ENCODE measurements at places on chromosomes 2 and 18. TPM values are rescaled to one million over a fixed set of nuclear protein-coding genes. Genes with fewer than 3 reads are reported as not detected.

RIT2 gene
- not detected for total RNA-seq

LTBP1 gene
- 63.7 TPM for total RNA-seq

ANO7 gene
- total RNA-seq: 0.41 TPM

RAB12 gene
- 75.3 TPM for total RNA-seq

IL1F10 gene
- total RNA-seq: not detected

ACSL3 gene
- total RNA-seq: 44.0 TPM

CHRNA1 gene
- not detected for total RNA-seq

RALBP1 gene
- total RNA-seq: 68.1 TPM

FAM98A gene
- 20.9 TPM for total RNA-seq

FEV gene
- not detected for total RNA-seq

DNA sequence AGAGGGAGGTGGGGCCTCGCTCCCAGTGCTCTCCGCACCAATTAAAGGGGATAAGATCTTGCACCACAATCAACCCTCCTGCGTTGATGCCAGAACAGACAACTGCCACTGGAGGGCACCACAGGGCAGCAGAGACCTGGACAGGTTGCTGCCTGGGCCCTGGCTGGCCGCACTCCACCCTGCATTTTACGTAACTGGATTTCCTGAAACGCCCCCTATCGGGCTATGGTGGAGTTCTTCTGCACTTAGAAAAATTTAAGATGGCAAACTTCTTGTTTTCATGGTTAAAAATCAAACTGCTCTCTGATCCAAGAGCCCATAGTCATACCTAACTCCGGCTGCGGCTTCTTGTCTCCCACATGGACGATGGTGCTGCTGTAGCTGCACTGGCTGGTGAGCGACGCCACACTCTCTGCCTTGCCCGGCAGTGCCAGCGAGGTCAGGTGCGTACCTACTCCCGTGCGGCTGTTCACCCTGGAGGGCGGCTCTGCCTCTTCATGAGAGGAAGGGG, 16.8 kb upstream of the HES6 start:
- no peak overlapping the region for H3K27ac ChIP-seq
- peaks cover 4% of the 10 kb centered on the region for H3K4me1 ChIP-seq
- H3K4me3 ChIP-seq: no peak overlapping the region
- no peaks in the 10 kb centered on the region for H3K27me3 ChIP-seq
- DNase-seq: peak; percentile 71

GRCh38 chr2:109345091-109345490, 216.1 kb downstream of the SH3RF3 start:
- peaks cover 16% of the 10 kb centered on the region for H3K4me1 ChIP-seq
- no peaks in the 10 kb centered on the region for H3K36me3 ChIP-seq
- H3K4me3 ChIP-seq: no peak overlapping the region

DNA sequence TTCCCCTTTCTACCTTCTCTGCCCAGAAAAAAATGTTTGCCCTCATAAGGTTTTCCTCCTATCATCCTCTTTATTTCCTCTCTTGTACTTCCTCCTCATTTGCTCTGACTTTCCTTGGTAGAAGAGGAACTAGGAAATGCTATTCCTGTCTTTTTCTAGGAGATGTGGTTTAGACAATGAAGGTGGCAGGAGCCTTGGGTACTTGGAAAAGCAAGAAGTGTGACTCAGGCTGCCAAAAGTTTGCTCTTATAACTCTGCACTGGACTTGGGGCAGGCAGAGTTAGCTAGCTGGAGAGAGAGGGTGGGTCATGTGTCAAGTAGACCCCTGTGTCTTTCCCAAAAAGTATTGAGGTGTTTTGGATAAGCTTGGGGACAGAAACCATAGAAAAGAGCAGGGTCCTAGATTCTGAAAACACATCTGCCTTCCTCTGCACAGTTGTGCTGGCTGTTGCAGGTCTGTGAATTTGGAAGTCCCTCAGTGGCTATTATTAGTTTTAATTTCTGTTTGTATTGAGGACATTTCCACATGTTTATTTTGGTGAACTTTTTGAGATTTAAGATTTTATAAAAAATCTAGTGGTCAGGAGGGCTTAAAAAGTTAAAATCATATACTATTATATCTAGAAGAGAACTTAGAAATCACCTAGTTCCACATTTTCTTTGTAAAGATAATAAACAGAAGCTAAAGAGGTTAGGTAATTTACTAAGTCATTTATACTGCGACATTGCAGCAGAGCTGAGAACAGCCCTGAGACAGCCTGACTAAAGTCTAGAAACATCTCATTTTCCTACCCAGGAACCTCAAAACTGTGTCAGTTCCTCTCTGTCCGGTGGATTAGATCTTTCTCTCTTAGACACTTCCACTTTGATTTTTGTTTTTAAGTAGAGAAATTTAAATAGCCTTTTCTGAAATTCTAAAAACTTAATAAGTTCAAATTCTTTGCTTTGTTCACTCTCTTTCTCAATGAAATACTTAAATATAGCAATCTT, 16.0 kb downstream of the INSIG2 start:
- H3K4me3 ChIP-seq: no peak overlapping the region
- no peaks in the 10 kb centered on the region for H3K36me3 ChIP-seq
- no peak for DNase-seq
- no peak overlapping the region for H3K27ac ChIP-seq
- no peaks in the 10 kb centered on the region for H3K4me1 ChIP-seq
- no peaks in the 10 kb centered on the region for H3K27me3 ChIP-seq

DNA sequence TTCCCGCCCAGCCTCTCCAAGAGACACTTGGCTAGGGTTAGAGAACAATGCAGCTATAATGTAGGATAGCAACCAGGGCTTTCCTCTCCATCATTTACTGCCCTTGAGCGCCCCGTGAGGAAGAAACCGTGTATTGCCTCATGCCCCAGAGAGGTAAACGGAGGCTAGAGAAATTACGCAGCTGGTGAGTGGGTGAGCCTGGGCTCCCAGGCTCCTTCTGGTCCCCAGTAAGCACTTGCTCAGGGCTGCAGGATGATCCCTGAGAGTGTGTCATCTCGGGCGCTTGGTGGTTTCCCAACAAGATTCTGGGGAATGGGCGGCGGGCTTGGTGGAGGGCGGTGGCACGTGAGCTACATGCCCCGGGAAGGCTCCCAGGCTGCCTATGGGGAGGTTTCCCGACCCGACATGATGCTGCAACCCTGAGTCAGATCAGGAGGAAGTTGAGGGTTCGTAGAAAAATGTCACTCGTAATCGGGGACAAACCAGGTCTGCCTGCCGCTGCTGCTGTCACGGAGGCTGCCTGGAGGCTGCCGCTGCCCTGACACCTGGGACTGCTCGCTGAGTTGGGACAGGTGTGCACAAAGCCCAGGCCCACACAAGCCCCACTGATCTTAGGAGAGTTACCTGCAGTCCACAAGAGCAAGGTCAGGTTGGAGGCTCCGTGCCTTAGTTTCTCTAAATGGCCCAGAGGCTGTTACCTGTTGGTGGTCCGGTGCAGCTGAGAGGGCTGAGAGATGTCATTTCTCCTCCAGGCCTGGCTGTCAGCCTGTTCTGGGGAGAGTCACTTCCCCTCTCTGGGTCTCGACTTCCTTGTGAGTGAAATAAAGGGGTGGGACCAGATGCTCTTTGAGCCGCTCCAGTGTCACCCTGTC, at the start of gene GPR55:
TSS of gene GPR55 (minus strand) at position 773 of the 872 bp plus-strand sequence. CDS start 14,280 bp downstream, outside the sequence.
- H3K4me1 ChIP-seq: no peaks in the 10 kb centered on the region
- H3K4me3 ChIP-seq: no peak within 1 kb of the TSS
- DNase-seq: peak; percentile 60
- no peaks in the 10 kb centered on the region for H3K27me3 ChIP-seq

- peak overlapping the region; percentile 31 for H3K4me3 ChIP-seq
- peaks cover 16% of the 10 kb centered on the region for H3K4me1 ChIP-seq
- H3K36me3 ChIP-seq: no peaks in the 10 kb centered on the region
- H3K27ac ChIP-seq: peak overlapping the region; percentile 66
- no peak for DNase-seq
- H3K27me3 ChIP-seq: peaks cover 4% of the 10 kb centered on the region
These were observed 775 bp downstream of the RNF125 start for GRCh38 chr18:32019251-32019948.

GRCh38 chr2:72289283-72289682, 141.6 kb upstream of the CYP26B1 start:
- H3K4me1 ChIP-seq: no peaks in the 10 kb centered on the region
- DNase-seq: no peak
- H3K27me3 ChIP-seq: no peaks in the 10 kb centered on the region
- H3K4me3 ChIP-seq: no peak overlapping the region
- H3K27ac ChIP-seq: no peak overlapping the region
- no peaks in the 10 kb centered on the region for H3K36me3 ChIP-seq

DNA sequence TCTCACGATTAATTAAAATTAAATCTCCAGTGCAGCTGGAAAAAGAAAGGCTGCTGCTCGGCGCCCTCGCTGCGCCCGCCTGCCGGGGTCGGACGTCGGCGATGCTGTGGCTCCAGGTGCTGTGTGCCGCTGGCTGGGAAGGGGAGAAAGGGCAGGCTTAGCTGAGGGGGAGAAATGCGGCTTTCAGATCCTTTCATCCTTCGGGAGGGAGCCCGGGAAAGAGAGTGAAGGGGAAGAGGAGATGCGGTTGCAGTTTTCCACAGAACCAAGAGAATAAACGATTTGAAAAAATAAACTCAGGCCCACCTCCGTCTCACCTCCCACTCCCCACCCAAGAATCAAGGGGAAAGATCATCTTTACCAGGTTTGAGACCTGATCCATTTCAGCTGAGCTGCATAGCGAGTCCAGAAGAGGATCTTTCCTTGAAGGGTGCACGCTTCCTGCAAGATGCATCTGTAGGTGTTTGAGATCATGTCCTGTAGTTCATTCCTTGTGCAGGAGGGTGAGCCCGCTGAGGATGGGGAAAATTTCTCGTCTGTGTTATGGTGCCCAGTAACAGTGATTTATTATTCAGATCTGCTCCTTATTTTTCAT, 495 bp downstream of the TMEM169 start:
- no peaks in the 10 kb centered on the region for H3K27me3 ChIP-seq
- H3K36me3 ChIP-seq: no peaks in the 10 kb centered on the region
- H3K27ac ChIP-seq: peak overlapping the region; percentile 57
- peak overlapping the region; percentile 63 for H3K4me3 ChIP-seq
- no peak for DNase-seq

- H3K4me1 ChIP-seq: no peaks in the 10 kb centered on the region
- DNase-seq: no peak
- H3K36me3 ChIP-seq: no peaks in the 10 kb centered on the region
- H3K27me3 ChIP-seq: no peaks in the 10 kb centered on the region
- H3K4me3 ChIP-seq: no peak overlapping the region
These were observed 4.4 kb downstream of the ARHGAP25 start for GRCh38 chr2:68738906-68739594.

DNA sequence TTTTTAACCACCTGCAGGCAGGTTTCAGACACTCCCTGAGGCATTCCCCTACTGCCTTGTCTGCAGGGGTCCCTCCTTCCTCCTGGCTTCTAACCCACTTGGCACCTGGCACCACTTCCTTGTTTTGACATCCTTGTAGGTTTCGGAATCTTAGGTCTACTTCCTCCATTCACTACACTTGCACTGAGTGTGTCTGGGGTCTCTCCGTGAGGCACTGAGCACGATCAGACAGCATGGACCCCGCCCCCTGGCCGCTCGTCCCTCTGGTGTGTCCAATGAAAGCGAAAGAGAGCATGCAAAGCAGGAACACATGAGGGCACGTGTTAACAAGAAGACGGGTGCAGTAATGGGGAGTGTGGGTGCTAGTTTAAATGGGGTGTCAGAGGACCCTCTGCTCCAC, 63.8 kb downstream of the HAUS1 start:
- no peaks in the 10 kb centered on the region for H3K27me3 ChIP-seq
- no peak for DNase-seq
- H3K4me3 ChIP-seq: no peak overlapping the region
- H3K36me3 ChIP-seq: no peaks in the 10 kb centered on the region
- no peaks in the 10 kb centered on the region for H3K4me1 ChIP-seq

GRCh38 chr2:217958884-217959225, 43.9 kb downstream of the TNS1 start:
- H3K4me3 ChIP-seq: no peak overlapping the region
- peaks cover 87% of the 10 kb centered on the region for H3K4me1 ChIP-seq
- DNase-seq: peak; percentile 41
- H3K36me3 ChIP-seq: no peaks in the 10 kb centered on the region
- H3K27me3 ChIP-seq: no peaks in the 10 kb centered on the region
- peak overlapping the region; percentile 98 for H3K27ac ChIP-seq

DNA sequence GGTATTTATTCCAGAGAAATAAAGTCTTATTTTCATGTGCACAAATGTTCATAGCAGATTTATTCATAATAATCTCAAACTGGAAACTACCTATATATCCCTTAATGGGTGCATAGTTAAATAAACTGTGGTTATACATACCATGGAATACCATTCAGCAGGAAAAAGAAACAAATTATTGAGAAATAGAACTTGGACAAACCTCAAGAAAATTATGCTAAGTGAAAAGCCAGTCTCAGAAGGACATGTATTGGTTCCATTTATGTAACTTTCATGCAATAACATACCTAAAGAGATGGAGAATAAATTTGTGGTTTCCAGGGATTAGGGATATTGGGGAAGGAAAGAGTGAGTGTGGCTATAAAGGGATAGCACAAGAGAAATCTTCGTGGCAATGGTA, 452.6 kb downstream of the SETBP1 start:
- no peaks in the 10 kb centered on the region for H3K4me1 ChIP-seq
- H3K27ac ChIP-seq: no peak overlapping the region
- H3K27me3 ChIP-seq: no peaks in the 10 kb centered on the region
- DNase-seq: no peak
- H3K4me3 ChIP-seq: no peak overlapping the region
- no peaks in the 10 kb centered on the region for H3K36me3 ChIP-seq

GRCh38 chr18:70709144-70709543, 420.3 kb downstream of the SOCS6 start:
- DNase-seq: no peak
- no peak overlapping the region for H3K27ac ChIP-seq
- no peaks in the 10 kb centered on the region for H3K27me3 ChIP-seq
- H3K4me3 ChIP-seq: no peak overlapping the region
- H3K4me1 ChIP-seq: no peaks in the 10 kb centered on the region
- H3K36me3 ChIP-seq: no peaks in the 10 kb centered on the region

GRCh38 chr2:195122653-195123052, 534.4 kb upstream of the SLC39A10 start:
- no peaks in the 10 kb centered on the region for H3K36me3 ChIP-seq
- H3K4me1 ChIP-seq: no peaks in the 10 kb centered on the region
- H3K27ac ChIP-seq: no peak overlapping the region
- H3K27me3 ChIP-seq: no peaks in the 10 kb centered on the region

- H3K27me3 ChIP-seq: no peaks in the 10 kb centered on the region
- H3K4me3 ChIP-seq: peak overlapping the region; percentile 65
- DNase-seq: peak; percentile 64
- H3K27ac ChIP-seq: peak overlapping the region; percentile 78
- no peaks in the 10 kb centered on the region for H3K36me3 ChIP-seq
- peaks cover 17% of the 10 kb centered on the region for H3K4me1 ChIP-seq
These were observed 566 bp upstream of the CMPK2 start for GRCh38 chr2:6866275-6866671.

GRCh38 chr2:168571061-168571460, 115.0 kb downstream of the CERS6 start:
- no peak for DNase-seq
- no peak overlapping the region for H3K27ac ChIP-seq
- H3K36me3 ChIP-seq: no peaks in the 10 kb centered on the region
- H3K4me1 ChIP-seq: peaks cover 35% of the 10 kb centered on the region
- no peak overlapping the region for H3K4me3 ChIP-seq
- no peaks in the 10 kb centered on the region for H3K27me3 ChIP-seq

- H3K4me1 ChIP-seq: no peaks in the 10 kb centered on the region
- DNase-seq: no peak
- no peak overlapping the region for H3K4me3 ChIP-seq
- H3K36me3 ChIP-seq: no peaks in the 10 kb centered on the region
These were observed 68.5 kb downstream of the FIGN start for GRCh38 chr2:163667064-163667887.

Measured in sigmoid colon (tissue), 7 donors.